ENCODE measurements at places on chromosomes 11 and 22. TPM values are rescaled to one million over a fixed set of nuclear protein-coding genes. Genes with fewer than 3 reads are reported as not detected.

DNA sequence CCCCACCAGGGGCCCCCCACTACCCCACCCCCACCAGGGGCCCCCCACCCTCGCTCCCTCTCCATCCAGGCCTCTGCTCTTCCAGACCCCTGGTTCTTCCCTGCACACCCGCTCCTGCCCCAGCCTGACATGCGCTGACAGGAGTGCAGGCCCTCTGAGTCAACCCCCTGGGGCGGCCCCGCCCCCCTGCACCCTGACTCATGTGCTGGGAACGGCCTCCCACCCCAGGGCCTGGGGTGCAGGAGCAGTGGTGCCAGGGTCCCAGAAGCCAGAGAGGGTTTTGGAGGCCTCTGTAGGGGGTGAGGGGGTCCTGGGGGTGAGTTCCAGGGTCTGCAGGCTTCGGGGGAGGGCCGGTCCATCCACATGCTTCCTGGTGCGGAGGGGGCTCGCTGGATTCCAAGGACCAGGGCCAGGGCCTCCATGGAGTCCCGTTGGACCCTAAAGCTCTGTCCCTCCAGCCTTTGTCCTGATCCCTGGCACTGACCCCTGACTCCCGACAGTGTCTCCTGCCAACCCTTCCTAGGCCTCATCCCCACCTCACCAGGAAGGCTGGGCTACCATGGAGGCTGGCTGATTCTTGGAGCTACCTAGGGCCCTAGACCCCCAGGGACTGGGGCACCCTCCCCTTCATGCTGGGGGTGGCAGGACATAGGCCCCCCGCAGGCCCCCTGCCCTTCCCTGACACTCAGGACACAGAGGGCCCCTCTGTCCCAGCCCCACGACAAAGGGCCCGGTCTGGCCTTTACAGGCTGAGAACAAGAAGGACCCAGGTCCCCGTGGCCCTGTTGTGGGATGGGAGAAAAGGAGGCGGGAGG lies 583 bp upstream of the PKP3 start:
- DNase-seq, result no peak

- DNase-seq, result no peak
Measured at GRCh38 chr11:7692426-7692825, 13.9 kb downstream of the OVCH2 start.

DNA sequence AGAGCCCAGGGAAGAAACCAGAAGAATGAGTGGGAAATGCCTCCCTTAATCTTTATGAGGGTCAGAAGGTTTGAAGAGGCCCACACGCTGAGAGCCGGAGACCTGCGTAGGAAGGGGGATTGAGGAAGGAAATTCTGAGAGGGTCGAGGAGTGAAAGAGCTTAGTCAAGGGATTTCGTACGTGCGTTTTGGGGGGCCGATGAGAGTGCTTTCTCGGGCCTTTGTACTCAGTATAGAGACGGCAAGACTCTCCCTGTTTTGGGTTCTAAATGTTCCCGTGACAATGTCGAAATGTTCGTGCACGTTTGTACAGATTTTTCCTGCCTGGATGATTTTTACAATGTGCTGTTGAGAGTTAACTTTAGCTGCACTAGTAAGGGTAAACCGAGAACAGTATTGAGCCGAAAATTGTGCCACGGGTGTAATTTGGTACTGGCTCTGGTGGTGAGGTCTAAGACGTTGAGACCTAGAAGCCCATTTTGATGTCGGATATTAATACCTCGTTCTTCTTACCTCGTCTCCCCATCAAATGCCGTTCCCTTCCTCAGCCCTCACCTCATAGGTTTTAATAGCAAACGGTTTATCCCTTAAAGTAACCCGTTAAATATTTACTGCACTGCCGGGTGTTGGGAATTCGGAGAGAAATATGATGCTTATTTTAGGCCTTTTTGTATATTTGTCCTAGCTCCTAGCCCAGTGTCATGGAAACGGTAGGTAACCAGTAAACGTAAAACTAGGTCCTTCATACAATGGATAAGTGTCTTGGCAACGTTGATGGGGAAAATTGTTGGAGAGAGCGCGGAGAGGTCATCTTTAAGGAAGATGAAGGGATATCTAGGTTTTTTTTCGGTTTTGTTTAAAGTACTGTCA lies 734 bp downstream of the C11orf58 start:
- no peak for DNase-seq

GRCh38 chr11:128476729-128477128 lies 110.6 kb downstream of the ETS1 start:
- no peak for DNase-seq

DNA sequence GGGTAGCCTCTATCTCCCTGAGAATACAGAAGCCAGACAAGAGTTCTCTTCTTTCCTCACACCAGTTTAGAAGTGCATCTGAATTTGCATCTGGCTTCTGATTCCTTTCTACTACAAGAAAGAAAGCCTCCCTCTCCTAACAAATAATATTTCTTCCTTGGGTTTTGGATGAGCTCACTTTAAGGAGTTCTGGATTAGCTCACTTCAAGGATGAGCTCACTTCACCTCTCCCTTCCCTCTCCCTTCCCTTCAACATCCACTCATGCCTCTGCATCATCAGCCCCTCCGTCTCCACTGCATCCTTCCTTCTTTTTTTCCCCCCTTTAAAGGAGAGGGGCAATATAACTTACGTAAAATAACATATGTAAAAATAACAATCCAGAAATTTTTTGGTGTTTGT lies 1.6 kb upstream of the MTNR1B start:
- DNase-seq, result no peak

DNA sequence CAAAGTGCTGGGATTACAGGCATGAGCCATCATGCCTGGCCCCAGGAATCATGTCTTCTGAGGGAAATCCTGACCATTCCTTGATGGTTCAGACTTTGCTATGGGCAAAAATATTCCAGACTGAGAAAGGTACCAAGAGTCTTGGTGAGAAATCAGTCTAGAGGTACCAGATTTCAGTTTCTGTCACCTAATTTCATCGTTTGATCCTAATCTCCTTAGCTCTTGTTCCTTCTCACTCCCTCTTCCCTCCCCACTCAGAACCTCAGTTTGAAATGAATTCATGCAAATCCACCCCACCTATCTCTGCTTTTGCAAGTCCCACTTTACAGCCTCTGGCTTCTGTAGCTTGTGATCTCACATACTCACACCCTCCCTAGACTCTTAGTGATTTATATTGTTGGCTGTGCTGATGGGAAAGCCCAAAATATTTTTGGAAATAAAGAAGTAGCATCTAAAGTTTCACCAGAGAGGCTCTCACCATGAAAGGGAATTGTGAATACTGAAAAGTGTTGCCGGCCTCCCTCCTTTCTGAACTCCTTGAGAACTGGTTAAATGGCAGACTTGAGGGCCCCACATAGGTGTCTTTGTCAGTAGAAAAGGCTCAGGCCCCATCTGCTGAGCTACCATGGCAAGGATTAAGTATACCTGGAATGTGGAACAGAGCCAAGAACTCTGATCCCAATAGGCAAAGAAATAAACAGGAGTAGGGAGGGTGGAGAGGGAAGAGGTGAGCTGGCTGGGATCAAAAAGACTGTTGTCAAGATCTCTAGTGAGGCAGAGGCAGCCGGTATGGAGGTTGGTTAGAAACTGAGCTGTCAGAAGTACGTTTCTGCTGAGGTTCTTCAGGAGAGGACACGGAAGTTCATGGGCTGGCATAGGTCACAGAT lies 190.5 kb upstream of the MTMR2 start:
- DNase-seq, result no peak

GRCh38 chr11:74418509-74418895 lies 20.3 kb upstream of the PGM2L1 start:
- peak; percentile 72 for DNase-seq

GRCh38 chr22:32608494-32608893 lies 133.9 kb downstream of the FBXO7 start:
- DNase-seq, result no peak

DNA sequence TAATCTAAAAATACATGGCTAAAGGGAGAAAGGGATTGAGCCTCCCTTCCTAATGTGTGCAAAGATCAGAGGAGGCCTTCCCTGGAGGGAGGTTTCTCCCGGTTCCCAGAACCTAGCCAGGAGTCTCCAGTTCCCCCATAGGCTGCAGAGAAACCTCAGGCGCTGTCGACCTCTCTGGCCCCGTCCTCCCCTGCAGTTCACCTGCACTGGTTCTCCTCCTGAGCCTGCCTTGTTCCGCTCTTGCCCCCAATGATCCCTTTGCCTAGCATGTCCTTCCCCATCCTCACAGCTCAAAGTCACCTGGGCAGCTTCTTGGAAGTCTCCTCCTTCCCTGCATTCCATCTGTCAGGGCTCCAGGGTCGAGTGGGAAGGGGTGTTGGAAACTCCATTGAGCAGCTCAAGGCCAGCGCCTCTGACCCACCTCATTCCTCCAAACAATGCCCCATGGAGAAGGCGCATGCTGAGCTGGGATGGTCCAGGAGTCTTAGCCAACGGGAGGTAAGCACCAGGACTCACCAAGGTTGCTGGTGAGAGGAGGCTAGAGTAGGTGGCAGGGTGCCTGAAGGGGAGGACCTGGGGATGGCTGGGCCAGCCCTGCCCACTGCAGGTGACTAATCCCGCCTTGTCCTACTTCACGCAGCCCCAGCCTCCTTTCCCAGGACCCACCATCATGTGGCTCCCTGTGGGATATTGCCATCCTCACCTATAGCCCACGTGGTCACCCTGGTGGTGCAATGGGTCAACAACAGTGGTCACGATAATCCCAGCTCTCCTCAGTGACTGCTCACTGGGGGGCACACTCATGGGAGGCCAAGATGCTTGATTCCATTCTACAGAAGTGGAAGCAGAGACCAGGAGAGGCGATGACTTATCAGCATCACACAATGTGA lies 15.4 kb downstream of the RSPH14 start:
- DNase-seq, result no peak

- DNase-seq, result no peak
Measured at GRCh38 chr11:82826526-82826925, 73.7 kb downstream of the PRCP start.

GRCh38 chr22:30829901-30830550 lies 135.4 kb downstream of the OSBP2 start:
- DNase-seq, result peak; percentile 92

DNA sequence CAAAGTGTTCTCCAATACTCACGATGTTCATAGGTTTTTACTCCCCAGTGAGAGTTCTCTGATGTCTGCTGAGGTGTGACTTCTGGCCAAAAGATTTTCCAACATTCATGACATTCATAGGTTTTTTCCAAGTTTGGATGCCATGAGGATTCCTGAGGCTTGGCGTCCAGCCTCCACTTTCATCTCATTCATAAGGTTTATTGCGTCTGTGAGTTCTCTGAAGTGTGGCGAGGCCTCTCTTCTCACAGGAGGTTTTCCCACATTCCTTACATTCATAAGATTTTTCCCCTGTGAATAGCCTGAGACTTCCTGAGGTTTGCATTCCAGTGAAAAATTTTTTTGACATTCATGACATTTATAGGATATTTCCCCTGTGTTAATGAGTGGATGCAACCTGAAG lies 1014.1 kb downstream of the LRRC4C start:
- no peak for DNase-seq

GRCh38 chr11:8020244-8020597 lies 33.1 kb downstream of the EIF3F start:
- no peak for DNase-seq

DNA sequence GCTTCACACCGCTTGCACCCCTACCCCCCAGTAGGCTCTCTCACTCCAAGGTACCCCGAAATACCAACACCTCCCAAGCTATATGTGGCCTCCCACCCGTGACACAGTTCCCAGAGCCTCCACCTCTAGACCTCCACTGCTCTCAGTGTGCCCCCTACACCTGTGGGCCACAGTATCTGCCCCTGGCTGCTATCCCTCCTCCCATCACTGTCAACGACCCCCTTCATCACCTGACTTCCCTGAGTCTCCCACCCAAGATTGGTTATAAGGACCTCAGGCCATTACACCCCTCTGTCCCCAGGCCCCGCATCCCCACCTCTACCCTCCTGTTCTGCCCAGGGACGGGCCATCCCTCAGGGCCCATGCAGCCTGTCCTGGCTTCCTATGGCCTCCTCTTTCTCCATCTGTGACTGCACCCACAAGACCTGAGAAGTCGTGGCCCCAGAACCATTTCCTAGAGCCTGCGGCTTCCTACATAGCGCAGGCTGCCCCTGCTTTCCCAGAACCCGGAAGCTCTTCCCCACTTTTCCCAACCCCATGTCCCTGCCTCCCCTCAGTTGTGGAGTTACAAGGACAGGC lies 734 bp downstream of the ACR start:
- DNase-seq, result no peak

- no peak for DNase-seq
Measured at GRCh38 chr11:47332791-47333525, 19.5 kb downstream of the MYBPC3 start.

- DNase-seq, result no peak
Measured at GRCh38 chr11:47917599-47918369, 62.6 kb upstream of the PTPRJ start.

GRCh38 chr11:79400206-79400605 lies 40.6 kb downstream of the TENM4 start:
- DNase-seq, result no peak

DNA sequence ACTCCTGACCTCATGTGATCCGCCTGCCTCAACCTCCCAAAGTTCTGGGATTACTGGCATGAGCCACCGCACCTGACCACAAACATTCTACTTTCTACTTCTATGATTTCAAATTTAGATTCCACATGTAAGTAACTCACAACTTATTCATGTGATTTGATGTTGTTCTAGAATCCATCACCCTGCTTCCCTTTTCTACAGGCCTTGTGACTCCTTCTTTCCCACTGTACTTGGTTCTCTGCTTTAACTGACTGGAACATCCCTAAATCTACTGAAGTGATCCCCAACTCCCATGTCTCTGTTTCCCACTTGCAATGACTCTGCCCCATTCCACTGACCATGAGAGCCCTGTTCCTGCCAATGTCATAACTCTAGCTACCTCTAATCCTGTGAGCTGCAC lies 25.7 kb upstream of the MRPL17 start:
- no peak for DNase-seq

Gene OR4C13
- not detected for total RNA-seq

Gene YAP1
- 109 TPM for total RNA-seq

Gene ARHGAP42
- 7.5 TPM for total RNA-seq

Gene A4GALT
- 70.8 TPM for total RNA-seq

Gene PRR33
- total RNA-seq, result not detected

Gene OR6Q1
- total RNA-seq, result not detected

Gene NKAPD1
- total RNA-seq, result 13.9 TPM

Gene NF2
- 43.8 TPM for total RNA-seq

Gene OTOG
- not detected for total RNA-seq

Gene CNTF
- 1.2 TPM for total RNA-seq

Gene GLYAT
- total RNA-seq, result not detected

Gene BLID
- 0.39 TPM for total RNA-seq

Gene SPTBN2
- total RNA-seq, result 22.6 TPM

Gene YPEL4
- total RNA-seq, result 0.13 TPM

Gene FAM111B
- 11.0 TPM for total RNA-seq

Gene PATE2
- 0.13 TPM for total RNA-seq

Gene GLB1L2
- total RNA-seq, result 0.39 TPM

Gene FIBIN
- total RNA-seq, result not detected

Gene VWCE
- 3.3 TPM for total RNA-seq
